Naive B cell (primary cell): ENCODE measurements at places on chromosomes 7 and 10. TPM values are rescaled to one million over a fixed set of nuclear protein-coding genes. Genes with fewer than 3 reads are reported as not detected.

GRCh38 chr7:101744588-101744987 lies 72.8 kb upstream of the CUX1 start:
- H3K4me3 ChIP-seq: peak overlapping the region; percentile 89
- H3K27me3 ChIP-seq: peaks cover 4% of the 10 kb centered on the region
- no peak for DNase-seq
- H3K36me3 ChIP-seq: no peaks in the 10 kb centered on the region
- H3K4me1 ChIP-seq: peaks cover 30% of the 10 kb centered on the region

DNA sequence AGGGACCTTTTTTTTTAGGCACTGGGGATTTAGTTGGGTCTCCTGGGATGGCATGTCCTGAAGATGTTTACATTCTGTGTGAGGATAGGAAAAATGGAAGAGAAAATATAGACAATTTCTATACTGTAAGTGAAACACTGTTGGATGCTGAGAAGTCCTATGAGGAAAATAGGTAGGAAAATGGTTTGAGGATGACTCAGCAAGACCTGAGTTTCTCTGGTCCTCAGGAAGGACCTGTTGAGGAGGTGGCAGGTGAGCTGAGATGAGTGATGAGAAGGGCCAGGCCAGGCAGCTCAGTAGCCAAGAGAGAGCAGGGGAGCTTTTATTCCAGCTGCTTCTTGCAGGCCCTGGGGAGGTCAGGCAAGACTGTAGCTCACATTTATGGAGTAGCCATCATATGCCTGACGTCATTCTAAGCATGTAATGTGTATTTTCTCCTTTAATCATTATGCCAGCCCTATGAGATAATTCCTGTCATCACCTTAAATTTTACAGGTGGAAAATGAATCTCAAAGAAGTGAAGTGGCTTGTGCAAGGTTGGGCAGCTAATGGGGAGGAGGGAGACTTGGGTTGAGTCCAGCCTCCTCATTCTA lies 19.1 kb upstream of the LRRC18 start:
- H3K27ac ChIP-seq: no peak overlapping the region
- H3K36me3 ChIP-seq: peaks cover 20% of the 10 kb centered on the region
- no peak for DNase-seq

DNA sequence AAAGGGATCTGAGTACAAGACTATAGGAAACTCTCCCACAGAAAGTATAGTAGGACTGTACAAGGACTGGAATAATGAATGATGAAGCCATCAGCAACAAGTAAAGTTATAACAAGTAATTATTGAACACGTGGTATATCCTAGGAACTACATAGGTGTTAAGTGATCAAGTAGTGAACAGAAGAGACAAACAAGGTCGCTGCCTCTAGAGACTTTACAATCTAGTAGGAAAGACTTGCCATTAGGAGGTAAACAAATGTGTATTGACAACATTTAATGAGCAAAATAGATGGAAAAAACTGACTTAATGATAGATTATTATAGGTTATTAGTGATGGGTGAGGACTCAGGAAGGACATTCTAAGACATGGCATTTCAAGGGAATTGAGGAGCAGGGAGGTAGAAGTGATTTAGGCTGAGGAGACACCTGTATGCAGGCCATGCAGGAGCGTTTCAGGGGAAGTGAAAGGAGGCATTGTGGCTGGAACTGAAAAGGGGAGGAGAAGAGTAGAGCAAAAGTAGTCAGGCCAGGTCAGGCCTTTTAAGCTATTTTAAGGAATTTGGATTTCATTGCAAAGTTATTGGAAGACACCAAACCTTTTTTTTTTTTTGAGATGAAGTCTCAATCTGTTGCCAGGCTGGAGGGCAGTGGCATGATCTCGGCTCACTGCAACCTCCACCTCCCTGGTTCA lies 8.5 kb upstream of the GLCCI1 start:
- H3K4me3 ChIP-seq: no peak overlapping the region
- DNase-seq: no peak
- no peak overlapping the region for H3K27ac ChIP-seq
- H3K4me1 ChIP-seq: peaks cover 9% of the 10 kb centered on the region
- no peaks in the 10 kb centered on the region for H3K27me3 ChIP-seq

DNA sequence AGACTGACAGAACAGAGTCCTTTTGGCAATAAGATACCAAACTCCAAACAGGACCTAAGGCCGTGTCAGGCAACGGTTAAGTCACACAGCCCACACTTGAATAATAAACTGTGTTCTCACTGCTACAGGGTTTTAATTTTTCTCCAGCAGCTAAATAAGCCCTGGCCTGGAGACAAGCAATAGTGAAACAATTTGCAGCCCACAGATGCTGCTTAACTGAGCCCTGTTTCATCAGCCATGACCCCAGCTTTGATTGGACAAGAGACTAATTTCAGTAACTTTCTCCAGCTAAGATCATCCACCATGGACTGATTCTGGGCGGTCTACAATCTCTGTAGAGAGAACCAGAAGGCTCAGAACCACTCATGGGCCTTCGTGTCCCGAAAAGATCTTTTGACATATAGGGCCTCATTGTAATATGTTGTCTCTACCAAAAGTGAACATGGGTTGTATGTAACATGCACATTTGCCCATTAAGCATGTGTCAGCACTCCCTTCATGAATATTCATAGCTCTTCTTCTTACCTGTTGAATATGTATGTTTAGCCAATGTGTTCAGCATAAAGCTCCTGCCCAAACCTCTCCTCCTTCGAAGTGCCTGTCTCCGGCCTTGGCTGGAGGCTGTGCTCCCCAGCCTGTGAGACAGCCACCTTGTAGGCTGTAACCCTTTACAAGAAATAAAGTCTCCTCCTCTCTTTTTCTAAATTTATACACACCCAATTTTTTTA lies 223.1 kb upstream of the AKR1E2 start:
- H3K4me1 ChIP-seq: no peaks in the 10 kb centered on the region
- no peaks in the 10 kb centered on the region for H3K36me3 ChIP-seq
- no peak overlapping the region for H3K27ac ChIP-seq

DNA sequence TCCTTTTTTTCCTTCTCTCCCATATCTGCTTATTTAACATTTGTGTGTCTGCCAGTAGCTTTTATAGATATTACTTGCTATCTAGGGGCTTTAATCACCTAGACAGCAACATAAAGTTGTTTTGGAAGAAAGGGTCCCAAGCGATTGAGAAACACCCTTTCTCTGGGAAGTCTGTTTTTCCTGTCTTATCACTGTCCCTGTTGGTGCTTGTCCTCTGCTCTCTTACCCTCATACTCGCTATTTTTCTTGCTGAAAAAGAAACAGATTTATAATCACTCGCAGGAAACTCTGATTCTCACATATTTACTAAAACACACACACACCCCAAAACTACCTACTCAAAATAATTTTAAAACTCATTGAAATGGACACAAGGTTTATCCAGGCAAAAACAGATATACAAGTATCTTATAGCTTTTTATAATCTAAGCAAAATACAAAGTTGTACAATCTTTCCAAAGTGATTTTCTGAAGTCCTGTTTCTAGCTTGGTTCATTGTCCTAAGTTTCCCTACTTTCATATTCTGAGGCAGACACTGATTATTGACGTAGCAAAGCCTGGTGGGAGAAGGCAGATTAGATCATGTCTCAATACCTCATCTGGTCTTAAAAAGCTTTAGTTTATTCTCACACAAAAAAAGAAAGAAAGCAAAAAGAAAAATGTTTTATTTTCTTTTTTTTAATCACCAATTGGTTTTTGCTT lies 157.3 kb downstream of the CACNA2D1 start:
- no peaks in the 10 kb centered on the region for H3K27me3 ChIP-seq
- no peak for DNase-seq
- no peak overlapping the region for H3K4me3 ChIP-seq

- no peak overlapping the region for H3K4me3 ChIP-seq
- DNase-seq: no peak
- H3K27me3 ChIP-seq: no peaks in the 10 kb centered on the region
- H3K4me1 ChIP-seq: no peaks in the 10 kb centered on the region
Measured at GRCh38 chr7:125222596-125222995, 293.0 kb upstream of the POT1 start.

DNA sequence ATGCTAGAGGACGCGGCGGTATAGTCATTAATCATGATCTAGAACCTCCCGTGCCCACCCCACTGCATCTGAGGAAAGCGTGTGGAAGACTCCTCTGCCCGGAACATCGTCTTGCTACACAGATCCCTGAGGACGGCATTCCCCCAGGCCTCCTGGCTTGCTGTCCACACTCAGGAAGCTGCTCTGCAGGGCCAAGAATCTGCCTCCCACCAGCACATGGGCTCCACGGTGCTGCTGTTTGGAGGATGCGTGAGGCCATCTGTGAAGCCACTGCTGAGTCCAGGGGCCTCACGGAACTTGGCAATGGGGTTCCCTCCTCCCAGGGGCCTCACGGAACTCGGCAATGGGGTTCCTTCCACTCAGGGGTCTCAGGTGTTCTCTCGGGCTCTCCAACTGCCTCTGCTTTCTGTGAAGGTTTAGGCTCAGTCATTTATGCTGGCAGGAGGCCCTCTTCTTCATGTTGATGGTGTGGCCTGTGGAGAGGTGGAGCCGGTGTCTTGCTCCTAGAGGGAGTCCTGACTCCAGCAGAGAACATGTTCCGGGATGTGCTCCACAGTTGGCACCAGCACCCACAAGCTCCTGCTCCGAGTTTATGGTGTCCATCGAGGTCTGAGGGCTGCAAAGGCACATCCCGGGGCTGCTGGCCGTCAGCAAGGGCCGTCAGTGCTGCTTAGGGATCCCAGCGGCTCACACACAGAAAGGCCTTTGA lies 273.3 kb downstream of the DNAJB6 start:
- no peaks in the 10 kb centered on the region for H3K27me3 ChIP-seq
- DNase-seq: no peak
- H3K4me3 ChIP-seq: no peak overlapping the region
- peaks cover 6% of the 10 kb centered on the region for H3K4me1 ChIP-seq
- H3K36me3 ChIP-seq: no peaks in the 10 kb centered on the region

DNA sequence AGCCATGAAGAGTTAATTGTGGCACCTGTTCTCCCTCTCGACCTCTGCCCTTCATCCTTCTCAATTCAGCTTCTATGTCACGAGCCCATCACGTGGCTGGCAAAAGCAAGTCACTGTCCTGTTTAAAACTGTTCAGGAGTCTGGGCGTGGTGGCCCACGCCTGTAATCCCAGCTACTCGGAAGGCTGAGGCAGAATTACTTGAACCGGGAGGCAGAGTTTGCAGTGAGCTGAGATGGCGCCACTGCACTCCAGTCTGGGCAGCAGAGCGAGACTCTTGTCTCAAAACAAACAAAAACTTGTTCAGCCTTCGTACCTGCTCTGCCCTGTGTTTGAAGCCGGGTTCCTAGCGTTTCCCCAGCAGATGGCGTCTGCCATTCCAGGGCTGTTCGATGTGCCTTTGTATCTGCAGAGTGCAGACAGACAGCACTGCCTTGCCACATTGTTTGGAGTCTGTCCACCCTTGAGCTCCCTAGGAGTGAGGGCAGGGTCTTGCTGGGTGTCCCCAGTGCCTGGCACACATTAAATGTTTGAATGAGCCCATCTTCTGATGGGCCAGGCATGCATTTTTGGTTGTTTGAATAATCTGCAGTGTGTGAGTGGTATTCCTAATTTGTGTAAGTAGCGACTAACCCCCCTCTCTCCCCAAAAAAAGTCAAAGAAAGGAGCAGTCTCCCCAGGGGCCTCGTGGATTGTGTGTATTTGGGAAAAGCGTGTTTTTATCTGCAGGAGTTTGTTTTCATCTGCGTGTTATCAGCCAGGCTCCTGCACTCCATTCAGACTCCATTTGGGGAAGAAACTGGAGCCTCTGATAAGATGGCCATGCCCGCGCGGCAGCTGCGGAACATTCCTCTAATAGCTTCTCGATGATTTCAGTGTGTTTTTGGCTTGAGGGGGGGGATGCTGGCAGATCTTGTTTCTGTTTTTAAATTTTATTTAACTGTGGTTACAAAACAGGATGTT lies 61.2 kb downstream of the DNAJB6 start:
- peaks cover 8% of the 10 kb centered on the region for H3K36me3 ChIP-seq
- H3K4me3 ChIP-seq: no peak overlapping the region
- H3K4me1 ChIP-seq: peaks cover 27% of the 10 kb centered on the region
- no peaks in the 10 kb centered on the region for H3K27me3 ChIP-seq

Gene MICALL2
- not detected for polyA plus RNA-seq

Gene CNPY4
- 5.1 TPM for polyA plus RNA-seq

Gene CAMK1D
- 45.2 TPM for polyA plus RNA-seq

Gene CPA1
- polyA plus RNA-seq: not detected

Gene NCF1
- polyA plus RNA-seq: 589 TPM

Gene UCN3
- polyA plus RNA-seq: not detected

Gene FGFR2
- not detected for polyA plus RNA-seq

Gene TRIM74
- polyA plus RNA-seq: not detected

Gene TTYH3
- 2.4 TPM for polyA plus RNA-seq

Gene POLR2J2
- 6.2 TPM for polyA plus RNA-seq
